Stimulated activated naive CD4-positive, alpha-beta T cell treated with Interleukin-2 at 50 U/mL for 16 hours (primary cell): ENCODE measurements at places on chromosomes 3 and 15.

GRCh38 chr15:96027501-96027900 is 303.0 kb upstream of the NR2F2 start:
- no peak for DNase-seq

DNA sequence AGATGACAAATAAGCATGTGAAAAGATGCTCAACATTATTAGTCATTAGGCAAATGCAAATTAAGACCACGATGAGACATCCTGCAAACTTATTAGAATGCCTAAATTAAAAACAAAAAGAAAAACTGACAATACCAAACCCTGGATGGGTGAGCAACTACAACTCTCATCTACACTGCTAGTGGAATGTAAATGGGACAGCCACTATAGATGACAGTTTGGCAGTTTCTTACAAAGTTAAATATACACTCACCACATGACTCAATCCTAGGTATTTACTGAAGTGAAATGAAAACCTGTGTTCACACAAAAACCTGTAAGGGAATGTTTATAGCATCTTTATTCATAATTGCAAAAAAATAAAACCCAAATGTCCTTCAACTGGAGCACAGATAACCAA is 74.7 kb downstream of the NPTN start:
- no peak for DNase-seq

GRCh38 chr15:78216276-78217104 is 17.9 kb downstream of the ACSBG1 start:
- no peak for DNase-seq

- DNase-seq, result no peak
Measured at GRCh38 chr3:6771171-6771570, 89.7 kb upstream of the GRM7 start.

- DNase-seq, result no peak
Measured at GRCh38 chr3:30370681-30371271, 235.6 kb upstream of the TGFBR2 start.

DNA sequence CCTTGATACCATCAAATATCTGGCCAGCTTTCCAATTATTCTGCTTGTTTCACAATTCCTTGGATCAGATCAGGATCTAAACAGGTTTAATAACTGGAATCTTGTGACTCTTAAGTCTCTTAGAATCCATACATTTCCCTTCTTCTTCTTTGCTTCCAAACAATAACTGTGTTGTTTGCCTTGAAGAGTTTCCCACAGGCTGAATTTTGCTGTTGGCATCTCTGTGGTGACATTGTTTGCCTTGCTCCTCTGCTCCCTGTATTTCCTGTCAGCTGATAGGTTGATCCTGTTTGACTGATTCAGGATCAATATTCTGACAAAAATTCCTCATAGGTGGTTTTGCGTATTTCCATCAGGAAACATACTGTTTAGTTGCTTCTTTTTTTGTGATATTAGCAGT is 248.4 kb upstream of the LMCD1 start:
- DNase-seq, result no peak

- no peak for DNase-seq
Measured at GRCh38 chr3:105691053-105691452, 177.8 kb downstream of the CBLB start.

- no peak for DNase-seq
Measured at GRCh38 chr3:16633948-16634347, 28.7 kb upstream of the DAZL start.

GRCh38 chr3:34155108-34155507 is 356.7 kb downstream of the PDCD6IP start:
- DNase-seq, result no peak

DNA sequence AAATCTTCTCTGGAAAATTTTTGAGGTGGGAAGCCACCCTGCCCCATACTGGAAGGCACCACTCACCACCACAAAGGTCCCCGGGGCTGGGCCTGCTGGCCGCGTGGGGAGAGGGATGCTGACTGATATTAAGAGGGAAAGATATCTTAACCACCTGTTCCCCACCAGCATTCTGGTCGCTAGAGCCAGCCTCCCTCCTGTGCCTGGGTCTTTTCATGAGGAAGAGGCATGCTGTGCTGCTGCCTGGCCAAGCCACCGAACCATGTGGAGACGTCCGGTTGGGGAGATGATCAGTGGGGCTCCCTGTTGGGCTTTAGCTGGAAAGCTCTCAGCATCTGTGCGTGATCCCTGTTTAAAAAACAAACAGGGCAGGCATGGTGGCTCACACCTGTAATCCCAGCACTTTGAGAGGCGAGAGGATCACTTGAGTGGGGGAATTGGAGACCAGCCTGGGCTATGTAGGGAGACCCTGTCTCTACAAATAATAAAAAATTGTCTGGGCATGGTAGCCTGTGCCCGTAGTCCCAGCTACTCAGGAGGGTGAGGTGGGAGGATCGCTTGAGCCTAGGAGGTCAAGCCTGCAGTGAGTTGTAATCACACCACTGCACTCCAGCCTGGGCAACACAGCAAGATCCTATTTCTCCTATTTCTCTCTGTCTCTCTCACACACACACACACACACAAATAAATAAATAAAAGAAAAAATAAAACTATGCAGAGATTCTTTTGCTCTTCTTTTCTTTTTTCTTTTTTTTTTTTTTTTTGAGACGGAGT is 1.0 kb downstream of the KLHL18 start:
- peak; percentile 16 for DNase-seq

DNA sequence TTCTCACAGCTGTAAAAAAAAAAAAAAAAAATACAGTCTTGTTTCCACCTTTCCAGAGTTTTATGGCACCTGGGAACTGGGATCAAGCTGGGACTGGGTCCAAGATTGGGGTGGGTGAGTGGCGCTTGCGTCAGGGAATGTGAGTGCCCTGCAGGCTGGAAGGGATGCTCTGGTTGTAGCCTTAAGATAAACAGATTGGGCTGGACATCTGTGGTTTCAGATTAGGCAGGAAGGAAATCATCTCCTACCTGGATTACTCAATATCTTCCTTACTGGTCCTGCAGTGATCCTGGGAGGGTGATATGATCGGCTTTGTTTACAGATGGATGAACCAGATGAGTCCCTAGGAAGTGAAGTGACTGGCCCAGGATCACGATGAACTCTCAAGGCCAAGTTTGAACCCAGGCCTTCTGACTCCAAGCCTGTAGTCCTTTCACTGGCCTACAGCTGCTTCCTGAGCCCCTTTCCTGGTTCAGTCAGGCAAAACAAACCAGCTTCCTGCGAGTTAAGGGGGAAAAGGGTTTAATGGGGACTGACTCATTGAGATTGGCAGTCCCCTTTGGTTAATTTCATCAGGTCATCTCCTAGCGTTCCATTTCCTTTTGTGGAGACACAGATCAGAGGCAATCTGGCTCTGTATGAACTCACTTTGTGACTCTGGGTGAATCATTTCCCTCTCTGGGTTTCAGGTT is 179.8 kb downstream of the THSD4 start:
- no peak for DNase-seq

- DNase-seq, result no peak
Measured at GRCh38 chr3:64368257-64369020, 143.2 kb upstream of the PRICKLE2 start.

DNA sequence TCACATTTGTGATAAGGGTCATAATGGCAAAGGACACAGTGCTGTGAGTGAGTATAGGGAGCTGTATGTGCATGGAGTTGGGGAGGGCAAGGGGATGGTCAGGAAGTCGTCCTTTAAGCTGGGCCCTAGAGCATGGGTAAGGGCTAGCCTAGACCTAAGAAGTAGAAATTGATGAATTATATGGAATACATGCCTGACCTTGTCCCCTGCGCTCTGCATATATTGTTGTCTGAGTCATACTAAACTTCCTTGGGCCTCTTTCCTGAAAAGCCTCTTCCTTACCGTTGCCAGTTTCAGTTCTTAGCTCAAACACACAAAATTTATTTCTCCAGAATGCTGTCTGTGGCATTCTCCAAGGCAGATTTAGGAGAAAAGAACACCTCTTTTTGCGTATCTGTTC is 4.6 kb downstream of the SNRK start:
- no peak for DNase-seq
